ENCODE measurements at places on chromosomes 1 and 21.
A peak's percentile ranks its signal among the peaks of the same experiment; 100 is the strongest.

- DNase-seq: no peak
Measured at GRCh38 chr1:235266325-235266724, 61.7 kb downstream of the ARID4B start.

GRCh38 chr1:46244656-46245371 lies 2.7 kb upstream of the RAD54L start:
- DNase-seq: peak; percentile 14

DNA sequence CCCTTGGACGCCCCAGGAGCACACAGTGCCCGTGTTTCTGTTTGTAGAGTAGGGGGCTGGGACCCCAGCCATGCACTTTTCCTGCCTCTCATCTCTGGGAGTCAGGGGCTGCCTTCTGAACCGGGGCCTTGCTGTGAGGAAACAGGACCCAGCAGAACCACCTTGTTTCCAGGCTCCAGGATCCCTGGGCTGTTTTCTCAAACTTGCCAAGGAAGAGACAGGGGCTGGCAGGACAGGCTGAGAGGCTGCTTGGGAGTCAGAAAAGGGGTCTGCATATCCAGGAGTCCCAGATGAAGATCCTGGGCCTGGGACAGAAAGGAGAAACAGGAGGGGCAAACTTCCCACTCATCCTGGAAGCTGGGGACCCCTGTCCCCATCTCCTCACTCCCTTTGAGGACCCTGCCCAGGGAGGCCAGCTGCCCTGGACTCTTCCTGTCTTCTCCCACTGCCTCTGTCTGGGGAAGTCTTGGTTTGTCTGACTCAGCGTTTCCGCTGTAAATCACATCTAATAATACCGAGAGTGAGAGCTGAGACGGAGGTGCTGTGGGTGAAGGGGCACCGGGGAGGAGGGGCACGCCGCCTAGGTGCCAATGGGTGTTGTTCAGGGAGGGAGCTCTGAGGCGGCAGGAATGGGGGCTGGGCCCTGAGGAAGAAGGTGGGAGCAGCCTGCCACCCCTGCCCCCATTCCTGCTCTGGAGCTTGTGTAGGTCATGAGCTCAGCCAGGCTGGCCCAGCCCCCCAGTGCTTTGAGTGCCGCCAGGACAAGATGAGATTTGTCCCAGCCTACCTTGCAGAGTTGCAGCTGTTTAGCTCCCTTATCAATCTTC lies 16.7 kb downstream of the POU3F1 start:
- DNase-seq: no peak

DNA sequence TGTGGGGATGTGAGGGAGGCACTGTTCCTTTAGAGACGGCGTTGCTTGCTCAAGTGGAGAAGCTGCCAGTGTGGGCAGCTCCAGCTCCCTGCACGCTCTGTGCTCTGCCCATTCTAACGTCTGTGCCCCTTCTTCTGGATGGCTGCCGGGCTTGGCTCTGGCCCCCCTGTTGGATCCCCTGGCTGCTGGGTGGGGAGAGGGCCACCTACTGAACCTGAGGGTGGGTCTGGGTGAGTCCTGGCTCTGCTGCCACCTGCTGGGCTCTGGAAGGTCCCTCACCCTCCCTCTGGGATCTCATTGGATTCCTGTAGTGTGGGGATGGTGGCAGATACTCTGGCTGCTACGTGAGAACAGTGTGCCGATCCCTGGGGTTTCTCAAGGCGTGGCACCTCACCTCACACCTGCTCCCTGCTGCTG lies 5.0 kb downstream of the PFKL start:
- DNase-seq: no peak

DNA sequence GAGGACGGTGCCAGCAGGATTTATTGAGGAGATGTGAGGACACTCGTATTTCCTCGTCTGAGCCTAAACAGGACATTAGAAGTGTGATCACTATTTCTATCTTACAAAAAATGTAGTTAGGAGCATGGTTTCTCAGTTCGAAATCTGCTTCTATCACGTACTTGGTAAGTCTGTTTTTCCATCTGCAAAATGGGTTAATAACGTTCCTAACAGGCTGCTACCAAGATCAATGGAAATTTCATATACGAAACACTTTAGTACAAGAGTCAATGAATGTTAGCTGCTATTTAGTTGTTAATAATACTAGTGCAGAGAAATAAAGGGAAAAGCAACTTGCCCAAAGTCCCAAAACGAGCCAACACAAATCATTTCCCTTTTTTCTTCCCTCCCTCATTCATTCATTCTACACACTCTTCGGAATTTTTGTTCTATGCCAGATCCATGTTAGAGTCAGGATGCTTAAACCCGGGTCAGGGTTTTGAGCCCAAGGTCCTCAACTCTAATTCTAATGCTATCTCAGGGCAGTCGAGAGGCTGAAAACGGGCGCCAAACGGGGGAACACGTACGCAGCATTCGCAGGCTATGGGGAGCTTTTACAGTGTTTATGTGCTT lies 608 bp downstream of the SNRNP40 start:
- no peak for DNase-seq

DNA sequence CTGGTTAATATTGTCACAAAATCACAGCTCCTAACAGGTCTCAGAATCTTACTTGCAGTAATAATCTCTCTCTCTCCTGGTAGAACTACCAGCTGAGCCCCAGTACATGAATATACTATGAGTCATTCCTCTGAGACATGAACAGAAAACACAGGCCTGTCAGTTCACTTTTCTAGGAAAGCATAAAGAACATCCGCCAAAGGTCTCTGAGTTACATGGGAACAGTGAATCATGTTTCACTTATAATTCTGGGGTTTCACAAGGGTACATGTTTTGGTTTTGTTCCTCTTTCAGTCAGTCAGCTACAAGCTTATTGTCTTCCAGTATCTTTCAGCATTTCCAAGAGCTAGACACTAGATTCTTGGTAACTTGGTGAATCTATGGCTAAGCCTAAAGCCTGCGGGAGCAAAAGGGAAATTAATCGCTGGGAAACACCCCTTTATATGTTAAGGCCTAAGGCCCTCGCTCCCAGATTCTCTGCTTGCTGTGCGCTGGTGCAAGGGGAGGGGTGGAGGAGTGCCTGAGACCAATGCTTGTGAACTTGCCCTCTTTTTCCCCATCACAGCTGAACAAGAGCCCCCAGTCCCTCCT lies 31.7 kb downstream of the IFNGR2 start:
- DNase-seq: no peak

GRCh38 chr1:101394041-101394440 lies 157.2 kb downstream of the S1PR1 start:
- no peak for DNase-seq

DNA sequence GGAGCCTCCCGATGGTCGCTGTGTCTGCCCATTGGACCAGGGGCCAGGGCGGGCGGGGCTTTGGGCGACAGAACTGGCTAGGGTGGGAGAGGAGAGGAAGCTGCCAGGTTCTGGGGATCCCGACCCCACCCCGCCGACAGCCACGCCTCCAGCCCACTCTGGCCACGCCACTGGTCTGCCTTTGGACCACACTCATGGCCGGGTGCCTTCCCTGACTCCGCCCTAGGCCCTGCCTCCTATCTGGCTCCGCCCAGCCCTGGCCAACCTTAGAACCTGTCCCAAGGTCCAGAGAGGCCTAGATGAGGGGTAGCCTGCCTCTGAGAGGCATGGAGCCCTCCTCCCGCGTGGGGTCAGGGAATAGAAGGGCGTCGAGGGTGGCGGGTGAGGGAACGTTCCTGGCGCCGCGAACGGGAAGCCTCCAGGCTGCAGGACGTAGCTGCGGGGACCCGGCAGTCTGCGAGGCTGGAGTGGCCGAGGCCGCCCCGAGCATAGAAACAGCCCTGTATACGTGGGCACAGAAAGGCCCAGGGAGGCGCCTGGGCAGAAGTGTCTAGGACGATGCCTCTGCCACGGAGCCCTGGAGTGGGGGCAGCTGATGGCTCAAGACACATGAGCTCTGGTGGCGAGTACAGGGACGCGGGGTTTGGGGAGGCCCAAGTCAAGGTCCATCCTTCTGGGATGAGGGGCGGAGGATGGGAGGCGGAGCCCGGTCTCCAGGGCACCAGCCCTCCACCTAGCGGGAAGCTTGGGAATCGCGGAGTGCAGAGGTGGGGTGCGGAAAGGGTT lies 11.5 kb upstream of the COL16A1 start:
- DNase-seq: peak; percentile 93

DNA sequence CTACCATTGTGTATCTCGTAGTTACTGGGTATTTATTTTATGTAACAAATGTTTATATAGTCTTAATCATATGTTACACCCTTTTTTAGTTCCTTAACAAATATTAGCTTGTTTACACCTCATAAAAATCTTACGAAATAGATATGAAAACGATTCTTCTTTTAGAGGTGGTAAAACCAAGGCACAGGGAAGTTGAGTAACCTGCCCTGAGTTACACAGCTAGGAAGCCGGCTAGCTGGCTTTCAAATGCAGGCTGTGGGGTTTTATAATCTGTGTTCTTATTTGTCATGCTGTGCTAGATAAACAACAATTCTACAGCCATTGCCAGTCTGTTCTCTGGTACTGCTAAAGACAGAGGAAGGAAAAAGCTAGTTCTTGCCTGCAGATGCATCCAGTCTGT lies 109.6 kb downstream of the NOS1AP start:
- no peak for DNase-seq

DNA sequence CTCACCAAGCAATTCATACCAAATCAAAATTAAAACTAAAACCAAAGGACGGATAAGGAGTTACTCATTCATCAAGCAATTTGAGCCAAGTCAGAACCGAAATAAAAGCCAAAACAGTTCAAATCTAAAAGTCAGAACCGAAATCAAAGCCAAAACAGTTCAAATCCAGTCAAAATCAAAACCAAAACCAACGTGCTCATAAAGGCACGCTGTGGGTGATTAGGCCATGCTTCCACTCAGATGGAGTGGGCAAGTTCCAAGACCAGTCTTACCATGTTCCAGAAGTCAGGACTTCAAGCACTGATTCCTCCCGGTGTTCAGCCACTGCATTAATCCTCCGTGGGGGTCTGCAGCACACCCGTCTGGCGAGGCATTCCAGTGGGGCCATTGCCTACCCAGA lies 409.3 kb downstream of the TGFB2 start:
- DNase-seq: no peak

Data from DMS153 (cell line).